ENCODE measurements at places on chromosomes 7 and 10.

- no peak for DNase-seq
These were observed 117.9 kb downstream of the LRRC18 start for GRCh38 chr10:48821692-48822091.

DNA sequence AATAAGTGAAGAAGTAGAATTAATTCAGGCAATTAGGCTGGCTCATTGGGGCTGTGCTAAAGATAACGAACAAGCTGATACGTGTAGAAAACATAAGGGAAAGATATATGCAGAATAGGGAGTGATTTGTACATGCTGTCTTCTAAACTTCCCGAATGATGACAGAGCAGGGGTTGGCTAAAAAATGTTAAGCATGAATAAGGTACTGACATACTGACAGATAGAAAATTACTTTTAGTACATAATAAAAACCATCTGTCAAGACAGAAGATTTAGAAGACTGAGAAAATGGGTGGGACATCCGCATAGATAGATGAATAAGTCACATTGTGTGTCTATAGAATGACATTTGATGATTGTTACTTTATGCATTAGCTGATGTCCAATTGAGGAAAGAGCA lies 158.8 kb upstream of the ZNF804B start:
- no peak for DNase-seq

DNA sequence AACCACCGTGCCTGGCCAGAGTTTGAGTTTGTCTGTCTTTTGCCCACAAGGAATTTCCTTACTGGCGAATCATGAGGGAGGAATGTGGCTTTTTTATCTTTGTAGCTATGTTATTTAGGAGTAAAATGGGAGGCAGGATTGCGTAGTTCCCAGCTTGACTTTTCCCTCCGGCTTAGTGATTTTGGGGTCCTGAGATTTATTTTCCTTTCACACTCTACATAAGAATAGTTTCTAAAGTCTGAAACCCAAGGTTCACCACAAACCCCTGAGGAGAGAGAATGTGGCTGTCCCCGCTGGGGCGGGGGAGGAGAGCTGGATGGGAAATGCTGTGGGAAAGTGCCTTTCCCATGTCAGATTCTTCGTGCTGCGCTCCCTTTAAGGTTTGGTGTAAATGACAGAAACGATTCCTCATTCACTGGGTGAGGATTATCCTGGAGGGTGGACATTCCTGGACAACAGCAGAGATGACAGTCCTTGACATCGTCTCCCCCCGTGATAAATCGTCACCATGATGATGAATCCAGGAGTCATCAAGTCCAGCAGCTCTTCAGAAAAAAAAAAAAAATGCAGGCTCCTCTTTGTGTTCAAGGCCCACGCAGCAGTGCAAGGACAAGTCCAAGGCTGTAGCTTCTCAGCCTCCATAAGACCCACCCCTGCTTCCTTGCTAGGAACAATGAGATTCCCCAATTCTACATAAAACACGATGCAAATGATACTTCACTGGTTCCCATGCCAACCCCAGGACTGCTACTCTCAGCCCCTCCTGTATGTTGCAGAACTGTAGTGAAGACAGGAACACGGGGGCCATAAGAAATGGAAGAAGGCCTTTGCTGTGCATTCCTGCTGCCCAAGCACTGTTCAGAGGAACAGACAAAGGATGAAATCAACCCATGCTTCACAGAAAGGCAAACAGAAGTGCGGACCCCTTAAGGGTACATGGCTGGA lies 233.1 kb downstream of the CCDC3 start:
- no peak for DNase-seq

DNA sequence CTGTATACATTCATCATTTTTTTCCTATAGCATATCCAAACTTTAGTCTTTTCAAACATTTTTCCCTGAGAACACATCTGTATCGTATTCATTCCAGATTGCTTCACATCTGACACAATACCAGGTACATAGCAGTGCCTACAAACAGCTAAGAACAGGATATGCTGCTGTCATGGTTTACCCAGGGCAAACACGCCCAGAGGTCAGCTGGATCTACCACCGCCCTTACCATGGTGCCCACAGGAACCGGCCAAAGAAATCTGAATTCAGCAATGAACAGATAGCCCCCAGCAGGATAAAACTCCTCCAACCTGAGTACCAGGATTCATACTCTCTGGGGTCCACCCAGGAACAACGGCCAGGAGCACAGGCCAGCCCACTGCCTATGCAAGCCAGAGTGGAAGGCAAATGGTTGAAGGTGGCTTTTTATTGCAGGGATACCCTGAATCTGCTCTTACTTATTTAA lies 43.0 kb downstream of the TNS3 start:
- no peak for DNase-seq

- DNase-seq, result no peak
These were observed 89.4 kb downstream of the LRRTM3 start for GRCh38 chr10:67015225-67015624.

DNA sequence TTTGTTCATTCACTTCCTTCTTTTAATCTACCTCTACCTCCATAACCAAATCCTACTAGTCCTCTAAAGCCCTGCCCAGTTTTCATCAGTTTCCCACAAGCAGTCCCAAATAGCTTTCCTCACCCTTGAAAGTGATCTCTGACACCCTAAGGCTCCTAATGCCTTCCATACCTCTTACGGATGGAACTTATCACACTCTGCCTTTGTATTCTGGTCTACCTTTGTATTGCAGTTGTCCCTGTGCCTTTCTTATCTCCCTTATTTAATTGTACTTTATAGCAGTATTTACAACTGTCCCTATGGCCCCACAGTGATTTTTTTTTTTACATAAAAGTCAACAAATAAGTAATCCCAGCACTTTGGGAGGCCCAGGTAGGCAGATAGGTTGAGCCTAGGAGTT lies 33.8 kb downstream of the ACSL5 start:
- no peak for DNase-seq

DNA sequence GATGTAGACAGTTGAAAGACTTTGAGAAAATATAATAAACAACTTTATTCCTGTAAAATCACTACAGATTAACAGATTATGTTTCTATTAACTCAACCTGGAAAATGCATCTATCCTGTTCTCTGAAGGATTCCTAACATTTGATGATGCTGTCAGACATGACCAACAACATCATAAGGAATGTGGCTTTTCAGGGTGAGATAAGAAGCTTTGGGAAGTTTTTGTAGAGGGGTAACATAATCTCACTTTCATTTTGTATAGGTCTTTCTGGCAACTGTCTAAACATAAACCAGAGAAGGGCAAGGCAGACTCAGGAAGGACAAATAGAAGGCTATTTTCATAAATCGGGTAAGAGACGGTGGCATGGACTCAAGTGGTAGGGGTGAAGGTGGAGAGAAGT lies 112.2 kb downstream of the TES start:
- no peak for DNase-seq
